ENCODE measurements at places on chromosomes 2 and 18.

DNA sequence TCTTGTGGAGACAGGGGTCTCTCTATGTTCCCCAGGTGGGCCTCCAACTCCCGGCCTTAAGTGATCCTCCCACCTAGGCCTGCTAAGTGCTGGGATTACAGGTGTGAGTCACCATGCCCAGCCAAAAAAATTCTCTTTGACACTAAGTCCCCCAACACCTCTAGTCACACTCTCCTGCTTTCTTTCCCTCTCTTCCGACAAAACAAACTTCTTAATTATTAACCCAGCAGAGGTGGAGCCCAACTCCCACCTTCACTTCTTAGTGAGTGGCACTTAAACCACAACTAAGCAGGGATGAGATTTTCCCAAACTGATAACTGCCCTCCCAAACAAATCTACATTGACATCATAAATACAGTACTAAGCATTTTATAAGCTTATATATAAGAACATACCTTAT lies 60.5 kb upstream of the PMAIP1 start:
- DNase-seq, result no peak

GRCh38 chr18:52060607-52061304 lies 279.2 kb upstream of the DCC start:
- DNase-seq, result no peak

DNA sequence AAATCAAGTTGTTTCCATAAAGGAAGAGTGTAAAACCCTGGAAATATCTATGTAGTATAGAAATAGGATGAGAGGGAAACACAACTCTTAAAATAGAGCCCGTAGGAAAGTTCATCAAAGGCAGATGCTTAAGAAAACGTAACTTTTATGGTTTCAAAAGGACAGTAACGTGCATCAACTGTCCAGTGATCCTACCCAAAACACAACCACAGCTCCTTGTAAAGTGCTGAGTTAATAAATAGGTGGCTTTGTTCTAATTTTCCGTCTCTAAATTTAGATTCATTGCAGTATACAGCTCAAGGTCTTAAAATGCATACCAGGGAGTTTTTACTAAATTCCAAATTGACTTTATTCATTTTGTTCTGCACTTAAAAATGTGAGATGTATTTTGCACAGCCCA lies 282.1 kb upstream of the ID2 start:
- DNase-seq, result no peak

DNA sequence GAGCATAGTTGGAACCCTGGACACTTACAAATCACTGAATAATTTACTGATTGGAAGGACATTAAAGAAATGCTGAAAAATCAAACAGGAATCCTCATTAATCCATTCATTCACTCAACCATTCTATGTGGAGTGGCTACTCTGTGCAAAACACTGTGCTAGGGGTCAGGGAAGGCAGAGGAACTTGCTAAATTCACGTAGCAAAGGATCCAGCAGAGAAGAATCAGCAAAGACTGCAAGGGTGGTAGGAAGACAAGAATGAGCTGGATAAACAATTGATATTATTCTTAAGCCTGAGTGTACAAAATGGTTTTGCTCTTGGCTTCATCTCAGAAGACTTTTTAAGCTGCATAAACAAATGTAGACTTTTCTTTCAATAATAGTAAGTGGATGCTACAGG lies 164.3 kb upstream of the CAVIN2 start:
- DNase-seq, result no peak

DNA sequence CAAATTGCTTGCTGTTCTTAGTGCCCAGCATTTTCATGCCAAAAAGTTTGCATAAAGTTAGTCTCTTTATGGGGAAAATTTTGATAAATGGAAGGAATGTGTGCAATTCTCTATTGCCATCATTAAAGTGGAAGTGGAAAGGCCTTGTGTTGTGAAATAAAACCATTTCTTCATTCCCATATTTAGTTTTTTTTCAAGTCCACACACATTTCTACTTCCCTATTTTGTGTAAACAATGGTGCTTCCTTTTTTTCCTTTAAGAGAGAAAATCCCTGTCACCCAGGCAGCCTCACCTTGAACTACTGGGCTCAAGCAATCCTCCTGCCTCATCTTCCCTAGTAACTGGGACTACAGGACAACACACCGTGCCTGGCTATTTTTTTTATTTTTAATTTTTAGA lies 42.3 kb upstream of the NCOA1 start:
- no peak for DNase-seq

DNA sequence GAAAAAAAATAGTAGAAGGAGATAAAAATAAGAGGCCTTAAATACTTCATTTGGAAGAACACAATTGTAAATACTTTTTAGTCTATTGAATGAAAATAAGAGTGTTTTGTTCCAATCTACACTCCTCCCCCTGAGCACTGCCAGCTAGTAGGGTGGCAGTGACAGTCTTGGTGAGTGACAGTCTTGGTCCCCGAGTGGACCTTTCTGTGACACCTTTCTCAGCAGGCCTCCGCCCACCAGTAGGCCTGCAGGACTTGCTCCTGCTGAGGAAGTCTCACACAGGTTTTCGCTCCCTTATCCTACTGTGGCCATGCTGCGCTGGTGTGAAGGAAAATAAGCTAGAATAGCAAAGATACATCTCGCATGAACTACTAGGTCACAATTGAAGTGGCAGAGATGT lies 666.8 kb downstream of the NR4A2 start:
- no peak for DNase-seq

GRCh38 chr2:125696560-125696959 lies 959.4 kb upstream of the GYPC start:
- DNase-seq, result no peak
